ENCODE measurements at places on chromosomes 3 and 15. TPM values are rescaled to one million over a fixed set of nuclear protein-coding genes. Genes with fewer than 3 reads are reported as not detected.
A peak's percentile ranks its signal among the peaks of the same experiment; 100 is the strongest.

IL12A gene
- total RNA-seq, result not detected

PLAAT1 gene
- total RNA-seq, result not detected

DNA sequence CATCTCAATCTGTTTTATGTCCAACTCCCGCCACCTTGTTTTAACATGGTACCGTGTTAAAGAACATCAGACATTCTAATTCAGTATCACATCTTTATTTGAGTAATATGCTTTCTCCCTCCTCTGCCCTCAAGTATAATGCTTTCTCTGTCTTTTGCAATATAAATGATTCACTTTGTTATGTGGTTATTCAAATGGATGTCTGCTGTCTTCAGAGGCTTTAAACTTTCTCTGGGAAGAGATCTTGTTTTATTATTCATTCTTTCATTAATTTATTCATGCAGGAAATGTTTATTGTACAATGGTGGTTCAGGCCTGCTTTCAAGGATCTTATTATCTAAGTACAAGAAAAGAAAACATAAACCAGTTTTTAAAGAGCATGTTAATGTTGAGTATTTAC is 57.1 kb downstream of the RAP2B start:
- DNase-seq, result no peak
- H3K27me3 ChIP-seq, result no peaks in the 10 kb centered on the region
- peaks cover 25% of the 10 kb centered on the region for H3K4me1 ChIP-seq
- no peak overlapping the region for H3K27ac ChIP-seq
- no peak overlapping the region for H3K4me3 ChIP-seq
- H3K36me3 ChIP-seq, result no peaks in the 10 kb centered on the region

WDR93 gene
- total RNA-seq, result 0.31 TPM

GRCh38 chr3:128864351-128864811 is 15.0 kb upstream of the ACAD9 start:
- H3K27me3 ChIP-seq, result no peaks in the 10 kb centered on the region
- no peak for DNase-seq
- H3K4me1 ChIP-seq, result no peaks in the 10 kb centered on the region
- no peaks in the 10 kb centered on the region for H3K36me3 ChIP-seq

DNA sequence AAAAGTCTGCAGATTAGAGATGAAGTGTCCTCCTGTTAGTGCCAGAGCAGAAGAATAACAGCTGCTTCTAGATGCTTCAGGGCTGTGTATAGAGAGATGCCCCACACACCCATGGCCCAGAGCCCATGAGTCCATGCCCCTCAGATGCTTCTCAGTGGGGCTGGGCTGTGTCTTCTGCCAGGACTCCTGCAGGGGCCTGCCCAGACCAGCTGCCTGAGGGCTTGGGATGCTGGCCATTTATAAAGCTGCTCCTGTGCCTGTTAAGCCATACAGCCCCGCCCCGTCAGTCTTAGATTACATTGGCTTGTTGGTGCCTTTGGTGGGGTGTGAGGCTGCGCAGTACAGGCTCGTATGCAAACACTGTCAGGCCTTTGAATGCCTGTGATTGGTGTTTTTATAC is 318.0 kb upstream of the CTDSPL start:
- H3K4me3 ChIP-seq, result no peak overlapping the region
- no peak for DNase-seq
- H3K27ac ChIP-seq, result no peak overlapping the region
- H3K4me1 ChIP-seq, result peaks cover 2% of the 10 kb centered on the region
- no peaks in the 10 kb centered on the region for H3K36me3 ChIP-seq
- no peaks in the 10 kb centered on the region for H3K27me3 ChIP-seq

DNA sequence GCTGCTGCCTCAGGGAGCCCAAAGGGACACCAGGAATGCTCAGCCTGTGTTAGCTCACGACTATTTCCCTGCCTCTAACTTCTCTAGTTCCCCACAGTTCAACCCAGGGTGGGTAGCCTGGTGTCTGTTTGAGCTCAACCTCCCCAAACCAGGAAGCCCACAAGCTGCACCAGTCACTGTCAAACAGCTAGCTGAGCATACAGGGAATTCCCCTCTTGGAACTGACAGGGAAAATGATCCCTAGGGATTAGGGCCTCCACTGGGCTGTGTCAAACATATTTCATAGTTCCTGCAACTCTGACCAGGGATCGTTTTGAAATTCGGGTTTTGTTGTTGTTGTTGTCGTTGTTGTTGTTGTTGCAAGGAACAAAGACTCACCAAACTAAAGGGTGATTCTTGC is 147.1 kb upstream of the ICE2 start:
- no peak overlapping the region for H3K27ac ChIP-seq
- H3K4me3 ChIP-seq, result no peak overlapping the region
- H3K4me1 ChIP-seq, result no peaks in the 10 kb centered on the region

DNA sequence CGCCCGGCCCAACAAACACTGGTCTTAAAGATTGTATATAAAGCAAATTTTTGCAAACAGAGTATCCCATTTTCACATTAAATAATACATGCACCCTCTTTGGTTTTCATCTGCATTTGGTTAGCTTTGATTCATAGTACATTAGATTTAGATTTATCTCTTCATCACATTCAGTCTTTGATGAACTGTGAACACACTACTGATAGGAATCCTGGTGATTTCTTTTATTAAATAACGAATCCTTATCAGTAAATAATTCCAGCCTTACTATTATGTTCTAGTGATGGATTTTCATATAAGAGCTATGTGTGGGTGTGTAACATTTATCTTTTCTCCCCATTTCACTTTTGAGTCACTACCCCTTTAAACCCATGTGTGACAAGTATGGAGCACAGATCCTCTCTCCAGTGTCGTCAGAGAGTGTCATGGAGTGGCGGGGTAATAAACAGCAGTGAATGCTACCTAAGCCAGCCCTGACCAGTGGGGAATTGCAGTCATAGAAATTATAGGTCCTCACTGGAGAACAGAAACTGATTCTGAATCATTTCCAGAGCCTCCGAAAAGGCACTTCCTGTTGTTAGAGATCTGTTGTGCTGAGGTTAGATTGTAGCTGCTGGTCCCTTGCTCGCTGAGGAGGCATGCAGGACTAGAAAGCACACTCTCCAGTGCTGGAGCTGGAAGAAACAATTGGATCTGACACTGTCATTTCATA is 22.0 kb downstream of the SLC7A14 start:
- H3K27me3 ChIP-seq, result no peaks in the 10 kb centered on the region
- H3K4me3 ChIP-seq, result no peak overlapping the region
- no peaks in the 10 kb centered on the region for H3K36me3 ChIP-seq
- H3K27ac ChIP-seq, result no peak overlapping the region

GRCh38 chr3:134291319-134292254 is 40.9 kb upstream of the RYK start:
- H3K27me3 ChIP-seq, result no peaks in the 10 kb centered on the region
- H3K4me1 ChIP-seq, result peaks cover 5% of the 10 kb centered on the region
- no peak overlapping the region for H3K27ac ChIP-seq
- peak; percentile 77 for DNase-seq
- H3K4me3 ChIP-seq, result no peak overlapping the region
- H3K36me3 ChIP-seq, result no peaks in the 10 kb centered on the region

Data from upper lobe of left lung (tissue), 6 donors.